B cell (primary cell): ENCODE measurements at places on chromosomes 12 and 14.

DNA sequence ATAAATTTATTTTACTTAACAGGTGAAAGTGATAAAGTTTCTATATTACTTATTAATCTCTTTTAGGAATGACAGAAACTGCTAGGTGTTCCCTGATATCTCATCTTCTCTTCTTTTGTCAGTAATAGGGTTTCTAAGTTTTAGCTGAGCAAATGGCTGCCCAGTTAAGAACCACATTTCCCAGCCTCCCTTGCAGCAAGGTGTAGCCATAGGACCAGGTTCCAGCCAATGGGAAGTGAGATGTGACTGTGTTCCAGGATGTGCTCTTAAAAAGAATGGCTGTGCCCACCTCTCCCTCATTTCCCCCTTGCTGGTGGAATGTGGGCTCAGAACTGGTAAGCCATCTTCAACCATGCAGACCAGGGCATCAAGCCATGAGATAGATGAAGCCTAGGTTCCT is 165.6 kb downstream of the HELB start:
- no peak for DNase-seq

- DNase-seq = no peak
These were observed 23.6 kb upstream of the PGF start for GRCh38 chr14:74979029-74979428.

GRCh38 chr12:67617629-67618028 is 30.9 kb upstream of the DYRK2 start:
- DNase-seq = no peak

DNA sequence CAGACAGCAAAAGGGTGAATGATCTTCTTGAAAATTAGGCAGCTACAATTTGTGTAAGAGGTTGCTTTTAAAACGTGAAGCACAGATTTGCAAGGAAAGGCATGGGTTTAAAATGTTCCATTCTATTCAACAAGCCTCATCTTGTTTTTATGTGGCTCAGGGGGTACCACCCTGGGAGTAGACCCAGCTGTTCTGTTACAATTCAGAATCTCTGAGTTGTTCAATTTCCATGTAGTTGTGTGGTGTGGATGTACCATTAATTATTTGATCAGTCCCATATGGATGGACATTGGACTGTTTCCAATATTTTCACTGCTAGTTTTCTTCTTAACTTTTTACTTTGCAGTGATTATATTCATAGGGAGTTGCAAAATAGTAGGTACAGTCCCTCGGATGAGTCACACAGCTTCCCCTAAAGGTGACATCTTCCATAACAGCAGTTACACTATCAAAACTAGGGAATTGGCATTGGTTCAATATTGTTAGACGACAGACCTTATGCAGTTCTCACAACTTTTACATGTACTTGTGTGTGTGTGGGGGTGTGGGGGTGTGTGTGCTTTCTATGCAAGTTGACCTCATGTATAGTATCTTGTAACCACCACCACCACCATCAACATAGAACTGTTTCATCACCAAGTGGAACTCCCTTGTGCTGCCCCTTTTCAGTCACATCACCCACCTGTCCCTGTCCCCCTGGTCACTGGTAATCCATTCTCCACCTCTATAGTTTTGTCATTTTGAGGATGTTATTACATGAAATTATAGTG is 59.0 kb upstream of the CAPRIN2 start:
- DNase-seq = no peak

- DNase-seq = no peak
These were observed 100.5 kb downstream of the SPTSSA start for GRCh38 chr14:34361504-34362011.

- DNase-seq = no peak
These were observed 97.2 kb downstream of the PTPRR start for GRCh38 chr12:70823182-70823976.

DNA sequence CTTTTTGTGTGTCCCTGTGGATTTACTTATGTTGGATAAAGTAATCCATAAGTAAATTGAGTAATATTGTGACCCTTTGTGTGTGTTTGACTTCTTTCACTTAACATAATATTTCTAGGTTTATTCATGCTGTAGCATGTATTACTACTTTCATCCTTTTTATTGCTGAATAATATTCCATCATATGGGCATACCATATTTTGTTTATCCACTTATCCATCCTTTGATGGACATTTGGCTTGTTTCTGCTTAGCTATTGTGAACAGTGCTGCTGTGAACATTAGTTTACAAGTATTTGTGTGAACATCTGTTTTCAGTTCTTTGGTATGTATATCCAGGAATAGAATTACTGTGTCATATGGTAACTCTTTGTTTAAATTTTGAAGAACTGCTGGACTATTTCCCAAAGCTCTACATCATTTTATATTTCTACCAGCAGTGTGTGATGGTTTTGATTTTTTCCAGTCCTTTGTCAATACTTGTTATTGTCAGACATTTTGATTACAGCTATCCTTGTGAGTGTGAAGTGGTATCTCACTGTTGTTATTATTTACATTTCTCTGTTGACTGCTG is 25.2 kb downstream of the G2E3 start:
- no peak for DNase-seq

DNA sequence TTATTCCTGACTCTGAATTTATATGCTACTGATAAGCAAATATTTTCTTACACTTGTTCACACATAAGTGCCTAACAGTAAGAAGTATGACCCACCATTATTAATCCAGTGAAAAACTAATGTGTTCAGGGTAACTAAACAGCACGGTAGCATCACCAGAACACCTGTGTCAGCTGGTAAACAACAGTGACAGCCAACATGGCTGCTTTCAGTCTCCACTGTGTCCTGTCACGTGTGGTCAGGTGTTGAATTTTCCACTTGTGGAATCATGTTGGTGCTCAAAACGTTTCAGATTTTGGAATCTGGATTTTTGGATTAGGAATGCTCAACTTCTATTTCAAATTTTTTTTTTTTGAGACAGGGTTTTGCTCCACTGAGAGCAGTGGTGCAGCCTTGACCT is 14.3 kb upstream of the ATP23 start:
- no peak for DNase-seq

- DNase-seq = no peak
These were observed 187.1 kb upstream of the CDKN3 start for GRCh38 chr14:54209511-54210250.

GRCh38 chr14:52840877-52841276 is 49.5 kb upstream of the GNPNAT1 start:
- no peak for DNase-seq

GRCh38 chr14:61753631-61754030 is 8.6 kb upstream of the SNAPC1 start:
- no peak for DNase-seq

GRCh38 chr14:76769636-76770292 is 8.5 kb downstream of the VASH1 start:
- DNase-seq = no peak

- peak; percentile 38 for DNase-seq
These were observed 3.7 kb downstream of the SELPLG start for GRCh38 chr12:108629824-108630476.

- DNase-seq = no peak
These were observed 1.8 kb downstream of the APPL2 start for GRCh38 chr12:105234197-105234596.

DNA sequence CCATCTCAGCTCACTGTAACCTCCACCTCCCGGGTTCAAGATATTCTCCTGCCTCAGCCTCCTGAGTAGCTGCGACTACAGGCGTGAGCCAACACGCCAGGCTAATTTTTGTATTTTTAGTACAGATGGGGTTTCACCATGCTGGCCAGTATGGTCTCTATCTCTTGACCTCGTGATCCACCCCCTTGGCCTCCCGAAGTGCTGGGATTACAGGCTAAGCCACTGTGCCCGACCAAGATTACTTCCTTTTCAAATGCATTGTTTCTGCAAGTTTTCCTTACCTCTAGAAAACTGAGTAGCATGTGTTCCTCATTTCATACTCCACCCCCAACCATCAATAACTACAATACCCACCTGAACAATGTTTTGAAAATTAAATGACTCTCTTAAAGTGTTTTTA is 13.1 kb downstream of the ARF6 start:
- DNase-seq = no peak

DNA sequence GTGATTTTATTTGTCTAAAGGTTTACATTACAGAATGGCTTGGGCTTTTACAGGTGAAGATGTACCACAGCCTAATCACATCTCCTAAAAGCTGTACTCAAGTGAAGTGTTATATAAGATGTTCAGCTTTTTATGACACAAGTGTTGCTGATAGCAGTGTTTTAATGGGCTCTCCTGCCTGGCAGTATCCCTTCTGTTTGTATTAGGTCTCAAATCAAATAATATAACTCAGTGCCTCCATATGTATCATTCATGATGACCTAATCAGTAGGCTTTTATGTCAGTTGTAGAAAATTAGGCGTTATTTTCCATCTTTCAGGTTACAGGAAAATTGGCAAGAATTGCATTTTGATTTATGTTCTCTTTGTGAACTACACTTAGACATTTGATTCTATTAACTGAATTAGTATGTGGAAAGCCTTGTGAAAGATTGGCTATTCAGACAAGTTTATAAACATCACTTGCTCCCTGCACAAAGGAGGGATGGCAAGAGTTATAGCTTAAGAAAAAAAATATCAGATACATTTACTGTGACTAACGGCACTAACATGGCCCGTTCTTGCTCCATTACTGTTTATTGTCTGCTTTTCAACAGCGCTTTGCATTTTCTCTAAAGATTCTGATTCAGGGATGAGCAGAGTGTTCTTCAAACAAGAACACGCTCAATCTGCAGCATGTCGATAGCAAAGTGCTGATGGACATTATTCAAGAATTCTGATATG is 143.7 kb upstream of the DIO2 start:
- DNase-seq = no peak

- DNase-seq = peak; percentile 41
These were observed 8.0 kb upstream of the ANKRD9 start for GRCh38 chr14:102517392-102518062.

DNA sequence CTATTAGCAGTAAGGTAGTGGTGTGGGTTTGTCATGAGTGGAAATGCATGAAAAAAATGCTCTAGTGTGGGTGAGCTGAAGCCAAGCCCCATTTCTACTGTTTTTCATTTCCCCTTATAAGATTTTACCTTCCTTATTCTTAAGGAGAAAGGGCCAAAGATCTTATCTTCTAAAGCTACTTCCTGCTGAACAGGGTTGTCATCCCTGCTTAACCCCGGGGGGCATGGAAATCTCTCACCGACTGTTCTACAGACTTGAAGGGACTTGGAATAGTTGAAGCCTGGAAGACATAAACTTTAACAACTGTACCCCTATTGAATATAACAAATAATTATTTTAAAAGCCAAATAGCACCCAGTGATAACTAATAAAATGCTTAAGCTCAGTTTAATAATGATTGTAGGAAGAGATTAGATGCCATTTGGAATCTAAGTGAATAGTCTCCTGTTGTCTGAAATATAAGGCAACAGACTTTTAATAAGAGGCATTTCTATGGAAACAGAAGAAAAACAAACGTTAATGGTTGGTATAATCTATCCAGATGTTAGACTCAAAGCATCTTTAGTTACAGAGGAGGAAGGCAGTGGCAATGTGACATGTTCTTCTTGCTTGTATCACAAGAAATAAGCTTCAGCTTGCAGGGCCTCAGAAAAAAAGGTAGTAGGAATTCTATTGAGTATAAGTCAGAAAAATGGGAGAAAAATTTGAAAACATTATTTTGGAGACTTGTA is 1.8 kb upstream of the GMFB start:
- DNase-seq = no peak

GRCh38 chr14:78534141-78534540 is 364.0 kb downstream of the NRXN3 start:
- no peak for DNase-seq

- DNase-seq = peak; percentile 77
These were observed 22.7 kb downstream of the CLIP1 start for GRCh38 chr12:122399592-122400373.

DNA sequence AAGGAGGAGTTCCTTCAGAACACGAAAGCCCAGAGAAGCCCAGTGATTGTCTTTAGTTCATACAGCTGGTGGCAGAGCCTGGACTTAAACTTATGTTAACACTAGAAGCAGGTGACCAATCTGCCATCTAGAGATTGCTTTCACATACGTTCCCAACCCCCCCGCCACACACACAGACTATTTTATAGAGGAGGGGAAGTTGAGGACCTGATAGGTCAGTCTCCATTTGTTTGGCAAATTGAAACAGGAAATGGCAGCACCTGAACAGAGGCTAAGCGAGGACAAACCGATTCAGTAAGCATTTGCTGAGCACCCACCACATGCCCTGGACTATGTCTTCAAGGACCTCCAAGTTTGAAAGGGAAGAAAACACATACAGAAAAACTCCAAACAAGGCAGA is 4.8 kb upstream of the PLEKHD1 start:
- no peak for DNase-seq

- DNase-seq = peak; percentile 72
These were observed 17.1 kb downstream of the BCAT1 start for GRCh38 chr12:24931666-24932405.

DNA sequence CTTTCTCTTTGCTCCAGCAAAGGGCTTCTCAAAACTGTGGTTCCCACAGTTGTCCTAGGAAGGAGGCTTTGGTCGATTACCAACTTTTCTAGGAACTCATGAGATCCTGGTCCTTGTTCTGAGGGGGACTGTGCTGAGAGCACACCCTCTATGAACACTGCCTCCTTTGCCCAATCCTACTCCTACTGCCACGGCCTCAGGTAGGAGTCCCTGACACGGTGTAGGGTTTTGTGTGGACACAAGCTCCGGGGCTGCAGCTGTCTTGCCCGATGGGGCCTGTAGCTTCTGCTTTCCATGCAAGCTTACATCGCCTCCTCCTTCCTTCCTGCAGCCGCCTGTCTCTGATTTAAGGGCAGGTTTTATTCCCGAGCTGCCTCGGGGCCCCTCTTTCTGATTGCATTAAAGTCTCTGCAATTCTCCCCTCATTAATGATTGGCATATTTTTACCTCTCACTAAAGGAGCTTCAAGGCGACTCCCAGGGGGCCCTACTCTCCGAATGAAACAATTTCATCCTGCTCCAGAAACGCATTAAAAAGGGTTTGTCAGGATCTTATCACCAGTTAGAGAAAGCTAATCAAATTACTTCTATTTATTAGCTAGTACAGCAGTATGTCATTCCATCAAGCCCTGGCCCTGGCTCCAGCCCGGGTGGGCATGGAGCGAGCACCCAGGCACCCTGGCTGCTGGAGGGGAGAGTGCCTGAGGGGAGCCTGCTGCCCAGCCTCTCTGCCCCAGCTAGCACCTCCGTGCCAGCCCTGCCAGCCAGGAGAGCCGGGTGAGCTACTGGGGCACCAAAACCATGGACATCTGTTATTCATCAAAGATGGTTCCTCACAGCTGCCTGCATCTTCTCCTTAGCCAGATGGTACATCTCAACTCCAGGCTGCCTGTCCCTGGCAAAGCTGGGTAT is 38.0 kb upstream of the ESRRB start:
- no peak for DNase-seq

DNA sequence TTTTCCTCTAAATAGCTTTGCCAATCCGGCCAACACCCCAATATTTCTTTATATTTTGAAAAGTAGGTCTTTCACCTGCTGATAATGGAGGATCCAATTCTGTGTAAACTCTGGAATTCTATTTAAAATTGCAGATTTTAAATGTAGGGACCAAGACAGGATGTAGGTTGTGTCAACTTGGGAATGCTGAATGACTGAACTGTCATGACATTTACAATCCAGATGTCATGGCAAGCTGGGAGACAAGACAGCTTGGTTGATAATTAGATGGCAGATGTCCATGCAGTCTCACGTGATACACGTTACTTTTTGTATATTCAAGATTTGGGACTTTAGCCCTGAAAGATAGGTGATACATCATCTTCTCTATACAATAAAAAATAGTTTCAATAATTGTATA is 477.2 kb downstream of the DIO2 start:
- no peak for DNase-seq

GRCh38 chr14:75579338-75579864 is 981 bp downstream of the FLVCR2 start:
- no peak for DNase-seq
